ENCODE measurements at places on chromosomes 4 and X. TPM values are rescaled to one million over a fixed set of nuclear protein-coding genes. Genes with fewer than 3 reads are reported as not detected.

The ALAS2 gene
- total RNA-seq, result not detected

The GUCY1B1 gene
- 0.30 TPM for total RNA-seq

The ADH7 gene
- total RNA-seq, result not detected

The NOA1 gene
- 16.0 TPM for total RNA-seq

The GYPE gene
- not detected for total RNA-seq

The DEFB131A gene
- not detected for total RNA-seq

The ARMCX1 gene
- total RNA-seq, result 0.57 TPM

Data from A549 treated with AZD2906 at 1 μM for 4 hours (cell line).